ENCODE measurements at places on chromosomes 1 and 21. TPM values are rescaled to one million over a fixed set of nuclear protein-coding genes. Genes with fewer than 3 reads are reported as not detected.

GRCh38 chr21:41777951-41778815, 11.3 kb upstream of the RIPK4 start:
- no peak for DNase-seq

DNA sequence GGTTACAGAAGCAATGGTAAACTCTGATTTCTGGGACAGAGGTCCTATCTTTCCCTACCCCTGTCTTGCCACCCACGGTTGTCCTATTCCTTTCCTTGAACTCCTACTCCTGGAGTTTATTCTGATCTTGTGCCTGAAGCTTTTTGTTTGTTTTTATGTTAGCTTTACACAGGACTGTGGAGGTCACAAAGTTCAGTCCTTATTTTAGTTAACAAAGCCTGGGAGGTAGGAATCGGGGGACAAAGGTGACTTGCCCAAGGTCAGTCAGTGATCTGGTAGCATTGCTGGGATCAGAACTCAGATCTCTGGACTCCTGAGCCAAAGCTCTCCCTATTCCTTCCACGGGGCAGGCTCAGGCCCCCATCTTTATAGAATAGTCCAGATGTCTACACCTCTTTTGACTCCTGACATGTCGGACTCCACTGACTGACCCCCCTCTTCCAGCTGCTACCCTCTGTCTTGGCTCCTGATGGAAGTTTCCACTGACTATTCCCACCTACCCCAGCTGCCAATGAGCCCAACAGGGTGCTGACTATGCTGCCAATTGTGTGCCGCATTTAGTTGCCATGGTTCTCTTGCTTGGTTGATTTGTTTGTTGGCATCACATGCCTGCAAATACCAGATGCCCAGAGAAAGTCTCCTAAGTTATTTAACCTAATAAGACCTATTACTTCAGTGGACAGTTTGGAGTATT, 9.9 kb downstream of the F5 start:
- DNase-seq: no peak

Gene HPDL
- 6.1 TPM for total RNA-seq

DNA sequence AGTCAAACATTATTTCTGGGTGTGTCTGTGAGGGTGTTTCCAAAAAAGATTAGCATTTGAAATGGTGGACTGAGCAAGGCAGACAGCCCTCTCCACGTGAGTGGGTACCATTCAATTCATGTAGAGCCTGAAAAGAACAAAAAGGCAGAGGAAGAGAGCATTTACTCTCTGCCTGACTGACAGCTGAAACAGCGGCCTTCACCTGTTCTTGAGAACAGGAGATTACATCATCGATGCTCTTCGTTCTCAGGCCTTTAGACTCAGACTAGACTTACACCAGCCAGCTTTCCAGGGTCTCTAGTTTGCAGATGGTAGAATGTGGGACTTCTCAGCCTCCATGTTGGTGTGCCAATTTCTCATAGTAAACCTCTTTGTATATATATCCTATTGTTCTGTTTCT, 302.3 kb downstream of the BACH1 start:
- no peak for DNase-seq

Gene IL10
- total RNA-seq: not detected

DNA sequence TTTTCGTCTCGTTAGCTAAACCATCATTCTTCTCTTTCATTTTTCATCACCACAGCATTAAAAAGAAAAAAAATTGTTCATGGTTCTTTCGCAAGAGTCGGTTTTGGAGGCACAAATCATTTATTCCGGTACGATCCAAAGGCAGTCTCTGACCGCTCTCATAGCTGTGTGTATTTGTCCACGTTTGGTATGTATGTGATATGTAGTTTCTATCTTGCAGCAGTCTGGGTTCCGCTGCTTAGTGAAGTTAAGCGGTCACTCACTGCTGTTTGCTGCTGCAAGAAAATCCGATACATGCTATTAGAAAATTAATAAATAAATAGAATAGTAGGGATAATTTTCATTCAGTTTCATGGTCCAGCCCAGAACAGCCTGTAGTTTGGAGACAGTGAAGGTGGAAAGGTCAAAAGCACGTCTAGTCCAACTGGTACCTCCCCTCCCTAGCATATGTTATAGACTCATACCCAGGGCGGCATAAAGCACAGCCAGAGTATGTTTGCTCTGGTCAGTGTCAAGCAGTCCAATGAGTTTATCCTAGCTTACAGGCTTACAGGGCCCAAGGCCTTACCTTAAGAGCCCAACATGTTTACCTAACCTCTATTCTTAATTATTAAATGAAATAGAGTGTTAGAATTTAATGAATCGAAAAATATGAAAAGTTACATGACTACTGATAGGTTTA, 2.5 kb downstream of the FMN2 start:
- no peak for DNase-seq

All from activated naive CD4-positive, alpha-beta T cell treated with anti-CD3 and anti-CD28 coated beads, Interleukin-2, amount 50 U/mL, for 72 hours (primary cell).